Omental fat pad (tissue), 4 donors: ENCODE measurements at places on chromosomes 1 and 21. TPM values are rescaled to one million over a fixed set of nuclear protein-coding genes. Genes with fewer than 3 reads are reported as not detected.

DNA sequence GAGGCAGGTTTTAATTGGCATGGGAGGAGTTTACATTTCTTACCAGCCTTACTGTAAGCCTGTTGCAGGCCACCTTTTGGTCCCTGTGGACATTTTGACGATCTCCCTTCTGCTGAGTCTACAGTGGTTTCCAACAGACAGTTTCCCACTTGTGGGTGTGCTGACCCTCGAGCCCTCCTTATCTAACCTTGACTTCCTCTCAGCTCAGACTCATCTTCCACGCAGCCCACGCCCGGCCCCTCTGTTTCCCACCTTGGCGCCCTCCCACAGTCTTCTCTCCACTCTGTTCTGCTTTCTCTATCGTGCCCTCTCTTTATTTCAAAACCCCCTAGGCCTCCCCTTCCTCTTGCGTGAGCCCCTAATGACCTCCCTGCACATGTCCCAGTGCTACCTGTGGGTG lies 6.1 kb upstream of the ARL8A start:
- no peak for DNase-seq

DNA sequence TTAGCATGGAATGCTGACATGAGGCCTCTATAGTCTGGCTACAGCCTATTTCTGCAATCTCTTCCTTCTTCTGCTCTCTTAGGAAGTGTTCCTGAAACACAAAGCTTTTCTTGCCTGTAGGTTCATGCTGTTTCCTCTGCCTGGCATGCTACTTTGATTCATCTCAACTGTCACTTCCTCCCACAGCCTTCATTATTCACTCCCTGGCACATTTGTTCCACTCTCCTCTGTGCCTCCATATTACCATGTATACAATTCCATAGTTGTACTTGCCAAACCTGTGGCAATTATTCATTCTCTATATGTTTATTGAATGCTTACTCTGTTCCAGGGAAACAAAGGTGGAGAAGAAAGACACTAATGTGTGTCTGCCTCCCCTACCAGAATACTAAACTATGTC lies 210.2 kb downstream of the LRRC7 start:
- DNase-seq, result no peak

DNA sequence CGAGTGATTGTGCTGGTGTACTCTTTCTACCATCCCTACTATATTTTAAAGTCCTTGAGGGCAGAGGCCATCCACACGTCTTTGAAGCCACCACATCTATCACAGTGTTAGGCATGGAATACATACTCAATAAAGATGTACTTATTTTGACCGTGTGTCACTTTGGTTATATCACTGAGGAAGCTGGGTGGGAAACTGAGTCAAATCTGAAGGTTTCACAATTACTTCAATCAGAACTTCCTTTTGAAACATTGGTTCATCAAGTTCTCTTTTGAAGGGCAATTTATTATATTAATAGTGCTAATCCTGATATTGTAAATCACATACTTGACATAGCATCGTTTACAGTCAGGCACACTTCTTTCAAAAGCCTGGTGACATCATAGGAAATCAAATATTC lies 53.3 kb upstream of the ATP1B1 start:
- DNase-seq, result no peak

DNA sequence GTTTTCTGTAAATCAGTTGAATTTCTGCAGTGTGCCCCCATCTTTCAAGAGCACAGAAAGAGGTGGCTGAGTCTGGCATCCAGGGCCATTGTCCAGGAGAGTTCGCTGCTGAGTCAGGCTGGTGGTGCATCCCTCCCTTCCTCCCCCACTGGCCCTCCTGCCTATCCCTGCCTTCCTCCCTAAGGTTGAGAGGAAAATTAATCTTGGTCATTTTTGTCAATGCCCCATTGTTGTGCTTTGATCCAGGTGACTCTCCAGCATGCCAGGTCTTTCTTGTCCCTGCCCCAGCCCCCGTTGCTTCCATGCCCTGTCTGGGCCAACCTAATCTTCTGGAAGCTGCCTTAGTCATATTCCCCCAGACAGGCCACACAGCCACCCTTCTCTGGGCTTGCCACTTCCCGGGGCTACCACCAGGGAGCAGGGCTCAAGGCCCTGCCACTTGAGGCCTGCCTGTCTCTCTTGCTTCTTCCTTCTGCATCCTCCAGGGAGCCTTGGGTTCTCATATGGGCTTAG lies 26.6 kb downstream of the PROK1 start:
- DNase-seq, result no peak

The KCNT2 gene
- 1.6 TPM for total RNA-seq
